Glutamatergic neuron (in vitro differentiated cells): ENCODE measurements at places on chromosomes 13 and 19.
A peak's percentile ranks its signal among the peaks of the same experiment; 100 is the strongest.

GRCh38 chr13:41075034-41075433, 13.7 kb downstream of the WBP4 start:
- DNase-seq = no peak

- DNase-seq = peak; percentile 60
These were observed 546 bp downstream of the TBC1D4 start for GRCh38 chr13:75481176-75482069.

- DNase-seq = no peak
These were observed 29.8 kb downstream of the DPF1 start for GRCh38 chr19:38194061-38194701.

DNA sequence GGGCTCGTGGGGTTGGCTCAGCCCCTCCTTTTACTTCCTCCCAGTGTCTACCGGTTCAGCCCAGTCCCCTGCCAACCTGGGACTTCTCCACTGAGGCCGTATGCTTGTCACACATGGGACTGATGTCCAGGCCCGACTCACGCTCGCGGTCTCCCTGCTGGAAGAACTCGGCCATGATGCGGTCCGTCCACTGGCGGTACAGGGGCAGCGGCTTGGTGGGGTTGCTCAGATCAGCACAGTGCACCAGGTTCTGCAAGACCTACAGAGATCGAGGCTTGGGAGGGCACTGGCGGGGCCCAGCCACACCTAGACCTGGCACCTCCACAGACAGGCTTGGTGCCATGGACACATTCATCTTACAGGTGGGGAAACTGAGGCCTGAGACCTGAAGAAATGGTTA, 7.8 kb upstream of the RAB3A start:
- no peak for DNase-seq

DNA sequence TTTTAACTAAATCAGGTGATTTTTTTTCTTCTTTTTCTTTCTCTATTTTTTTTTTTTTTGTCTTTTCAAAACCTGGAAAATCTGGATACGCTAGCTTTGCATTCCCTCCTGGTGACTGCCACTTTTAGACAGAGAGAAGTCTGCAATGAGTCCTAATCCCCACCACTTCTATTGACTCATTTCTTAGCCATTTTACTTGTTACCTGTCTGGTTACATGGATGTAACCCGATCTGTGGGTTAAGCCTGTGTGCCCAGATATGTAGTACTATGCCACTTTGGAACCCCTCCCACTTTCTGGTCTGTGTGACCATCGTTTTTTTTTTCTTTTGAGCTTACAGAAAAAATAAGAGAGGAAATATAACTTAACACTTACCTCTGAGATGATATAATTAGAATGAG, 817.8 kb upstream of the PCDH9 start:
- DNase-seq = no peak

- DNase-seq = peak; percentile 79
These were observed 30.1 kb downstream of the EPS15L1 start for GRCh38 chr19:16441661-16442162.

DNA sequence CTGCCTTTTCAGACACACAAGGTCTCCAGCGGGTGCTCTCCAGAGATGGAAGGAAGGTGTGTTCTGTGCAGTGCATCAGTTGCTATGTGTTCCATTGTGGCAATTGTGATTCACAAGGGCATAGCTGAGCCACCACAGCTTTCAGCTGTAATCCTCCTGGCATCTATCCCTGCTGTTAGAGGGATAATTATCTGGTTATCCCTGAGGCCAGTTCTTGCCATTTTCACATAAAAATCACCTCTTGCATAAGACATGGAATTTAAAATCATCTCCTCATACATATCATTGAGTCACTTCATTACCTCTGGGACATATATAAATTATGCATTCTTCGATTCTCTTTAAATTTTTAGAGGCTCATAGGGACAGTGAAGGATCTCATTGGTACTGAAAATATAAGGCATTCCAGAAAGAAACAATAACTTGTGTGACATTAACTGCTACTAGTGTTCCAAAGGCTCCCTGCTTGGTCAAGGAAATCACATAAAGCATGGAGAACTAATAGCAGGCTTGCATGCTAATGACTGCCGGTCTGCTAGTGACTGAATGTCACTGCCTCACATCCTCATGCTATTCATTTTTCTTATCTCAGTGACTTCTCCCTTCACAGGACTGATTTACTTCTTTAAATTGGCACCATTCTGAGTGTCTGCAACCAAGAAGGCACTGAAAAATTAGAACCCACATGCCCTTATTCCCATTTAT, 214.0 kb downstream of the ENOX1 start:
- no peak for DNase-seq

DNA sequence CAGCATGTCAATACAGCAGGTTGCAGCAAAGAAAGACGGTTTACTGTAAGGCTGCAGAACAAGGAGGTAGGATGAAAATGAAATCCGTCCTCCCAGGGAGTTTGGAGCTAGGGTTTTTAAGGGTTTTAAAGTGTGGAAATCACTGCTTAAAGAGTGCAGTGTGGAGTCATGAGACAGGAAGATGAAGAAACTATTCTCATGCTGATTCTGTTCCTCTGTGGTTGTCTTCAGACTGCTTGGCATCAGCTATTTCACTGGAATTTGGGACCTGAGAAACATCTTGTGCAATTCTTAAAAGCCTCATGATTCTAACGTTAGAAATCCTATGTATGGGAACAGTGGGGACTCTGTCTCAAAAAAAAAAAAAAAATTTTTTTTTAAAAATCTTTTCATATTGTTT, 11.4 kb downstream of the ZNF331 start:
- DNase-seq = no peak
